T47D (cell line): ENCODE measurements at places on chromosomes 4 and X.

- no peak for DNase-seq
Measured at GRCh38 chr4:179843370-179843769, 2399.8 kb upstream of the TENM3 start.

DNA sequence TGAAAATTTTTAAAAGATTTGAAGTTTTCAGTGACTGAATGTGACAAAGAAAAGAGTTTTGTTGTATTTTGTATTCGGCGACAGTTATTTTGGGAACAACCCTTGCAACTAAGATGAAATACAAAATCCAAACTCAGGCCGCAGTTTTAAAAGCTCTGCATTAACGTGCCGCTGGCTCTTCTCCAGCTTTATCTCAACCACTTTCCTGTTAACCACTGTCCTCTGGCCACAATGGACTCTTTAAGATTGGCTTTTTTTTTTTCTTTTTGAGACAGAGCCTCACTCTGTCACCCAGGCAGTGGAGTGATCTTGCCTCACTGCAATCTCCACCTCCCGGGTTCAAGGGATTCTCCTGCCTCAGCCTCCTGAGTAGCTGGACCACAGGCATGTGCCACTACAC is 22.1 kb upstream of the AMTN start:
- no peak for DNase-seq

DNA sequence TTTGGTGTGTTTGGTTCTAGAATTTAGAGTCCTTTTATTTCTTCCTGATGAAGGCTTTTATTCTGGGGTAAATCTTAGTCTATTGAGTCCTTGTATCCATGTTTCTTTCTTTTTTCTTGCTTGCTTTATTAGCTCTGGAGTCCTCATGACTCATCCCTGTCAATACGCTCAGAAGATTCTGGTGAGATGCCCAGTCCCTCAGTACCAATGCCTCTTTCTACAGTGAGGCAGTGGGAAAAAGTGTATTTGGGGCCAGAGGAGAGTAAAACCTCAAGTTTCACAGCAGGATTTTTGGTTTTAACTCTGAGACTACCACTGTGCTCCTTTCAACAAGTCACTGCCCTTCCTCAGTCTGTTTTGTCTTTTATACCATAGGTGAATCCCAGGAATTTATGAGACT is 368.0 kb downstream of the GBA3 start:
- peak; percentile 17 for DNase-seq

- peak; percentile 9 for DNase-seq
Measured at GRCh38 chr4:150402871-150403272, 179.1 kb upstream of the MAB21L2 start.

- DNase-seq: no peak
Measured at GRCh38 chr4:88285235-88285653, 883 bp upstream of the PPM1K start.

- no peak for DNase-seq
Measured at GRCh38 chrX:102651242-102652011, at the start of gene GPRASP1. GPRASP1 (plus strand) TSS chrX:102651483; CDS start chrX:102653914, 2,431 bp downstream.

- peak; percentile 47 for DNase-seq
Measured at GRCh38 chr4:40317916-40318658, 17.0 kb upstream of the CHRNA9 start.

- DNase-seq: no peak
Measured at GRCh38 chr4:108702960-108703359, 52.6 kb downstream of the OSTC start.

DNA sequence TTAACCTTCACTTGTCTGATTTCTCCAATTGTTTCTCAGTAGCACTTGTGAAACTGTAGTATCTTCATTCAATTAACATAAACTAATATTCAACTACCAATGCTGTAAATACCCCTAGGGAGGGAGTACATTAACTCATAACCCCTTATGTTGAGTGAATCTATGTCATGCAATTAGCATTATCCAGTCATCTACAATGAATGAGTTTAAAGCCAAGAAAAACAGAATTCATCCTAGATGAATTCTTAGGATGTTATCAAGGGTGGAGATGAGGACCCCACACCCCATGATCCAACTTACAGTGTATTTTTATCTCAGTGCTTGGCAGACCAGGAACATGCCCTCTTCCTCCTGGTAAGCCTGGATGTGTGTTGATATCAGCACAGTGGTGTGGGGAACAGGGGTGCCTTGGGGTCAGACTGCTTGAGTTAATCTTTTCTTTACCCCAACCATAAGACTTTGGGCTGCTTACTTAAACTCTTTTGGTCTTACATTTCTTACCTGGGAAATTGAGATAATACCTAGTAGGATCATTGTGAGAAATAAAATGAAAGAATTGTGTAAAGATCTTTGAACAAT is 62.1 kb upstream of the SCOC start:
- DNase-seq: no peak

DNA sequence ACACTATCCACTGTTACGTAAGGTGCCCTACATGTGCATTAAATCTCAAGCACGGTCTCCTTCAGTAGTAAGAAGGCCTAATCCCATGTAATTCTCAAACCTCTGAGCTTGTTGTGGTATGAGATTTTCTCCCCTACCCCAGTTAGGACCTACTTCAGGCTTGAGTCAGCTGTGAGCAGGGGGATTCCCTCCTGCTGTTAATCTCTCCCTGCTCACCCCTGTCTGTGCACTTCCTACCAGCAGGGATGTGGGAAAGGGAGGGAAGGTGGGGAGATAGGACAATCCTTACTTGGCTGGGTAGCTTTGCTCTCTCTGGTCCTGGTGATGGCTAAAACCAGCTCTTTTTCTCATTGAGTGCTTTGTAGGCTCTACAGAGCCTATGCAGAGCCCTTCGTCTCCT is 60.8 kb downstream of the PALLD start:
- no peak for DNase-seq

GRCh38 chr4:113832803-113833202 is 71.3 kb upstream of the CAMK2D start:
- DNase-seq: no peak

DNA sequence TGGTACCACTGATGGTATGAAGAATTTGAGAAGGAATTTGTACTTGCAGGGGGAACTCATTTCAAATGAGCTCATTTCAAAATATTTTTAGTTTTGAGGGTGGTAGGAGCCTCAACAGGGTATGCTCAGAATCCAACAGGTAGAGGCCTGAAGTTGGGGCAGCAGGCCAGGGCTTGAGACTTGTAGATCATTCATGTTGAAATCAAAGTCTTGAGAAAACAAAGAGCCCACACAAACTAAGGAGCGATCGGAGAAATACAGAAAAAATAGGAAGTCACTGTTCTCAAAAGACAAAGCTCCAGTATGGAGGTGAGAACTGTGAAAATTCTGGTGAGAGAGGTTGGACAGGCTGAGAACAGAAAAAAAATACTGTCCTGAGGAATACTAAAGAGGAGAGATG is 979 bp upstream of the SLC9A6 start:
- DNase-seq: no peak

GRCh38 chr4:112968451-112969159 is 80.8 kb upstream of the ANK2 start:
- no peak for DNase-seq

- DNase-seq: no peak
Measured at GRCh38 chr4:73631565-73632226, 11.5 kb upstream of the RASSF6 start.

GRCh38 chrX:56762220-56762619 is 33.2 kb downstream of the NBDY start:
- DNase-seq: no peak

DNA sequence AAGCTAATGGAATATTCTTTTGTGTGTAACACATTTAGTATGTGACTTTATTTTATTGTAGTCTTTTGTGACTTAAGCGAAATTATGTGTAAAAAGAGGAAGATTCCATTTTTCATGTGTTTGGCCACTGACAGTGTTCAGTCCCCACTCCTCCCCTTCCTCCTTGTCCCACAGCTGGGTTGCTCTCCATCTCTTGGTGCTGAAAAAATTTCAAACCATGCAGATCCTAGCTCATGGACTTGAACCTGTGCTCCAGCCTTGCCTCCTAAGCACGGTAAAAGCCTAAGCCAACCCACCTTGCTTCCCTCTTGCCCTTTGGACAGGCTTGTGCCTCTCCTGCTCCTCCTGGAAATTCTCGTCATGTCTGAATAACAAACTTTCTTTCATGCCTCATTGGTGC is 2008.5 kb upstream of the TENM3 start:
- DNase-seq: no peak

DNA sequence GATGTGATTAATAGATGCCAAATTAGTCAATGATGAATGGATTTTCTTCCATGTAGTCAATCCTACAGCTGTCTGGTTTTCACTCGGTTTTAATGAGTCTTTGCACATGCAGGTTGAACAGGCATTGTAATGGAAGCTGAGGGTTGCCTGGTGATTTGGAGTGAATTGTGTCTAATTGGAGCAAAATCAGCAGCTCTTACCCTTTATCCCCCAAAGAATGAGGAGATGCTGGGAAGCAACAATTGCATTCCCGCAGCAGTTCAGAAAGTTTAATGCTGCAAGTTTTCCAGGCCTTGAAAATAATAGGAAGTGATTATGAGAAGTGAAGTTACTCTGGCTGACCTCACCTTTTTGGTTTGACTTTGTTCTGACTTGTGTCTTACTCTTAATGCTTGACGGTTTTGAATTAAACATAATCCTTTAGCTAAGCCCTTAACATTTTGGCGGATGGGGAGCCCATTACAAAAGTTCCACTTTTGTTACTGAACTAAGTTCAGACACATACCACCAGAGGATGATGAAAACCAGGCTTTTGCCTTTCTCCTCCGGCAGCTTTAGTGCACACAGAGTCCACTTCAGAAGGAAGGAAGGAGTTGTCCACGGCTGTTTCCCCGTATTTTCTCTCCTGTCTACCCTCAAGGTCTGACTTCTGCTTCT is 78.8 kb upstream of the TBC1D9 start:
- DNase-seq: no peak

DNA sequence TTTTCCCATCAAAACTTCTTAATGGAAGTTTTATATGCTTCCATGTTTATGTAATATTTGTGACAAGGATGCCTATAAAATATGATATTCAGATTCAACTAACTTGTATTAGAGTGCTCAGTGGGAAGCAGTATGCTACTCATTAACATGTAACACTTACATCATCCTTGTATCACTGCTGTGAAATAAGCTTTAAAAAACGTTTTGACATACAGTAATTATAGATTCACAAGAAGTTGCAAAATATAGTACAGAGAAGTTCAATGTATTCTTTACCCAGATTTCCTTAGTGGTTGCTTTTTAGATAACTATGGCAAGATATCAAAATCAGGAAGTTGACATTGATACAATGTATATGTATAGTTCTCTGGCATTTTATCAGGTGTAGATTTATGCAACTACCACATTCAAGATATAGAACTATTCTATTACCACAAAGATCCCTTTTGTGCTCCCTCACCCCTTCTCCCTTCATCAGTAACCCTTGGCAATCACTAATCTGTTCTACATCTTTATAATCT is 56.3 kb downstream of the DTHD1 start:
- DNase-seq: no peak

- DNase-seq: no peak
Measured at GRCh38 chrX:107505223-107505622, 55.8 kb downstream of the FRMPD3 start.

GRCh38 chr4:118076958-118077766 is 42.9 kb downstream of the NDST3 start:
- DNase-seq: peak; percentile 35

GRCh38 chrX:140439476-140439875 is 65.4 kb downstream of the SOX3 start:
- no peak for DNase-seq

GRCh38 chr4:185718578-185719499 is 93.2 kb downstream of the SORBS2 start:
- no peak for DNase-seq

GRCh38 chr4:184853436-184853835 is 27.7 kb upstream of the ACSL1 start:
- DNase-seq: no peak

GRCh38 chr4:105174098-105174497 is 27.4 kb downstream of the TET2 start:
- no peak for DNase-seq
